Right cardiac atrium (tissue), 5 donors: ENCODE measurements at places on chromosomes 7 and 10. TPM values are rescaled to one million over a fixed set of nuclear protein-coding genes. Genes with fewer than 3 reads are reported as not detected.

CYP2W1 gene
- total RNA-seq: not detected

- DNase-seq: no peak
These were observed at the start of gene PLEKHS1 for GRCh38 chr10:113751181-113751732. Gene PLEKHS1 (plus strand): TSS chr10:113751682. CDS start chr10:113755278, 3,596 bp downstream.

- DNase-seq: no peak
These were observed 24.9 kb downstream of the CALML3 start for GRCh38 chr10:5549462-5550249.

- DNase-seq: no peak
These were observed 126.7 kb upstream of the C1QL3 start for GRCh38 chr10:16648366-16648765.

- DNase-seq: no peak
These were observed 54.4 kb downstream of the GOLGA7B start for GRCh38 chr10:97904018-97904381.
